Activated naive CD8-positive, alpha-beta T cell treated with anti-CD3 and anti-CD28 coated beads for 36 hours (primary cell): ENCODE measurements at places on chromosomes 2 and 18. TPM values are rescaled to one million over a fixed set of nuclear protein-coding genes. Genes with fewer than 3 reads are reported as not detected.

- no peaks in the 10 kb centered on the region for H3K36me3 ChIP-seq
- no peak overlapping the region for H3K4me3 ChIP-seq
- H3K27ac ChIP-seq, result no peak overlapping the region
- no peaks in the 10 kb centered on the region for H3K4me1 ChIP-seq
- DNase-seq, result no peak
Observed at GRCh38 chr2:50863856-50864255, 168.1 kb downstream of the NRXN1 start.

The OSR1 gene
- total RNA-seq, result not detected

DNA sequence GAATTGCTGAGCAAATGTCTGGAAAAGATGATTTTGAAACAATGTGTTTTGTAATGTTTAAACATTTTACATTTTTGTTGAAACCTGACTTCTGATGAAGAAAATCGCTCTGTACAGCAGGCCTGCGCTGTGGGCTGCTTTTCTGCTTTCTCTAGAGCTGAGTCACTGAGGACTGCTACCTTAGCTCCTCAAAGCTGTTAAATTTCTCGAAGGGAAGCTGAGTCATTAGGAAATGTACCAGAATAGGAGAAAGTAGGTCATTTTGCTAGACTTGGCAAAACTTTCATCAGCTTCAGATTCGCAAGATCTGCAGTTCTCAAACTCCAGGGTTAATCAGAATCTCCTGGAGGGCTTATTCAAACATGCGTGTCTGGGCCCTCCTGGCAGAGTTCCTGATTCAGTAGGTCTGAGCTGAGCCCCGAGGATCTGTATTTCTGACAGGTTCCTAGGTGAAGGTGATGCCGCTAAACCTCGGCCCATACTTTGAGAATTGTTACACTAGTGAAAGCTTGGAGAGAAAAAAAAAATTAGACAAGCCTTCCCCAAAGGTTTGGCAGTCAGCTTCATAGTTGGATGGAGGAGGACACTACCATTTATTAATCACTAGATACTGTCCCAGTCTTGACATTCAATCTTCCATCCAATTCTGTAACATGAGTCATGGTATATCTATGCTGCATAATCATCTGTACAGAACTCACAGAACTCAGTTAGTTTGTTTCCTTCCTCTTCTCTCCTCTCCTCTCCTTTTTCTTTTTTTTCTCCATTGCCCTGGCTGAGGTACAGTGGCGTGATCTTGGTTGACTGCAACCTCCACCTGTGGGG lies 297.6 kb downstream of the PARD3B start:
- H3K4me1 ChIP-seq, result peaks cover 7% of the 10 kb centered on the region
- H3K4me3 ChIP-seq, result no peak overlapping the region
- no peaks in the 10 kb centered on the region for H3K27me3 ChIP-seq
- no peak overlapping the region for H3K27ac ChIP-seq

The ATOH8 gene
- not detected for total RNA-seq

The ADCYAP1 gene
- not detected for total RNA-seq
